ENCODE measurements at places on chromosomes 16 and 17.
A peak's percentile ranks its signal among the peaks of the same experiment; 100 is the strongest.

DNA sequence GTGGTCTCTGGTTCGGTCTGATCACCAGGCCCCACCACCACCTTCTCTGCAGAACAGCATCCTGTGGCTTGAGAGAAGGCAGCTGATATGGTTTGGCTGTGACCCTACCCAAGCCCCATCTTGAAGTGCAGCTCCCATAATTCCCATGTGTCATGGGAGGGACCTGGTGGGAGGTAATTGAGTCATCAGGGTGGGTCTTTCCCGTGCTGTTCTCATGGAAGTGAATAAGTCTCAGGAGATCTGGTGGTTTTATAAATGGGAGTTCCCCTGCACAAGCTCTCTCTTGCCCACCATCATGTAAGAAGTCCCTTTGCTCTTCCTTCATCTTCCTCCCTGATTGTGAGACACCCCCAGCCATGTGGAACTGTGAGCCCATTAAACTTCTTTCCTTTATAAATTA lies 352.3 kb upstream of the CDH5 start:
- no peak for DNase-seq

GRCh38 chr16:2162676-2163118 lies 7.1 kb downstream of the TRAF7 start:
- DNase-seq = no peak

GRCh38 chr17:9228408-9229159 lies 207.3 kb downstream of the NTN1 start:
- no peak for DNase-seq

DNA sequence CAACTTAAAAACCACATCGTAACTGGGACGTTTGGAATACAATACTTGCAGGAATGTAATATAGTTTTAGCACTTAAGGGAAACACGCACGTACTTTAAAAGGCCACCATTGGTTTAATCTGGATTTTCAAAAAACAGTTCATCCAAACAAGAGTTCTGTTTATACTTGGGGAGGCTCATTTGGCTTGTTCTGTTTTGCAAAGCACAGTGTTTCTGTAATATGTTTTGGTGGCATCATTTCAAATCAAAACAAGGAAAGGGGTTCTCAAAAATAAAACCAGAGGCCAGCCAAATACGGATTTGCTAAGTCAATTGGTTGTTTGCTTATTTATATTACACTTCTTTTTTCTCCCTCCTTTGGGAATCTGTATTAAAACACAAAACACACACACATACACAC lies 656.1 kb upstream of the SOX9 start:
- DNase-seq = no peak

- DNase-seq = no peak
These were observed 36.0 kb downstream of the ITFG1 start for GRCh38 chr16:47424846-47425245.

- no peak for DNase-seq
These were observed 30.1 kb upstream of the CPNE2 start for GRCh38 chr16:57062329-57062728.

GRCh38 chr17:60392042-60392844 lies at the start of gene USP32:
USP32 (minus strand) TSS chr17:60392133; CDS start chr17:60391939, 194 bp downstream.
- DNase-seq = peak; percentile 91
